ENCODE measurements at places on chromosomes 2 and 18. TPM values are rescaled to one million over a fixed set of nuclear protein-coding genes. Genes with fewer than 3 reads are reported as not detected.
A peak's percentile ranks its signal among the peaks of the same experiment; 100 is the strongest.

Gene SEMA4C
- 13.1 TPM for total RNA-seq

Gene KCNG3
- total RNA-seq = not detected

Gene ABHD1
- total RNA-seq = not detected

Gene ZFAND2B
- 24.0 TPM for total RNA-seq

Gene TRIP12
- 256 TPM for total RNA-seq

DNA sequence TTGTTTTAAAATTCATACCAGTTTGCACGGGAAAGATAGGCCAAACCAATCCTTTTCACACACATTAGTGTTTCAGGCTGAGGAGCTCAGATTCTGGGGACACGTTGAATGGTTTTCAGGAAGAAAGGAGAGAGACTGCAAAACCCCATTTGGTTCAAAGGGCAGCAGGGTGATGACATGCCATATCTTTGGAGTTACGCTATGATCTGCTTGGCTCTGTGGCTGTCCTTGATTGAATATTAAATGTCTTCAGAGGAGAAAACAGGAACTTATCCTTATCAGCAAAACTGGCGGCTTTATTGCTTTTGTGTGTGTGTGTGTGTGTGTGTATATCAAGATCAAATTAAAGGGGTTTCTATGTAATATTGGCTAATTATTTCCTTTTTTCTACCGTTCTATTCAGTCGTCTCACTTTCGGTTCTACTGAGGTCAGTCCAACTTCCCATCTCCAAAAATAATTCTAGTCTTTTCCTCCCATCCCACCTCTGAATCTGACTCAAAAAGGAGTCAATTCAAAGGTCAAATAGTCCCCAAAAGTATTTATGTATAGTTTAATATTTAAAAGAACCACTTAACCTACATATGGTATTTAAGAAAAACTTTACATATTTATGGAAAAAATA lies 292.9 kb upstream of the CCDC68 start:
- H3K27me3 ChIP-seq = no peaks in the 10 kb centered on the region
- peaks cover 24% of the 10 kb centered on the region for H3K36me3 ChIP-seq
- no peak overlapping the region for H3K4me3 ChIP-seq

- H3K36me3 ChIP-seq = no peaks in the 10 kb centered on the region
- H3K27me3 ChIP-seq = no peaks in the 10 kb centered on the region
- H3K4me1 ChIP-seq = no peaks in the 10 kb centered on the region
Observed at GRCh38 chr2:96773922-96774321, 13.2 kb downstream of the CNNM4 start.

GRCh38 chr18:46718501-46719341 lies 38.1 kb downstream of the ST8SIA5 start:
- H3K36me3 ChIP-seq = no peaks in the 10 kb centered on the region
- peak; percentile 89 for DNase-seq
- peaks cover 5% of the 10 kb centered on the region for H3K27me3 ChIP-seq
- H3K27ac ChIP-seq = peak overlapping the region; percentile 54

- no peaks in the 10 kb centered on the region for H3K4me1 ChIP-seq
- peaks cover 6% of the 10 kb centered on the region for H3K27me3 ChIP-seq
- H3K27ac ChIP-seq = no peak overlapping the region
- H3K36me3 ChIP-seq = no peaks in the 10 kb centered on the region
Observed at GRCh38 chr2:20378891-20379519, 28.4 kb upstream of the PUM2 start.

DNA sequence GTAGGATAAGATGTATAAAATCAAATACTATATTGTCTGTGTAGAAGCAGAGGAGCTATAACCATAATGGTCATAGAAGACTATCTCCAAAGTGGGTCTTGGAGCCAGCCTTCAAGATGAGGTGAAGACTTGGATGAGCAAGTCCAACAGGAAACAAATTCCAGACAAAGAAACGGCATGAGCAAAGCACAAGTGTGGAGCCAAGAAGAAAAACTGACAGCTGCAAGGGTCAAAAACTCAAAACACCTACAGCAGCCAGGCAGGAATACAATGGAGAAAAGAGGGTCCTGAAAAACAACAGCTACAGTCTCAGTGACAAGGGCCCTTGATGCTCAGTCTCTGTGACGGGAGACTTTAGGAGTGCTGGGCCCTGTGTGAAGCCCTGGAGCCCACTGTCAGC lies 102.4 kb downstream of the STK39 start:
- no peaks in the 10 kb centered on the region for H3K36me3 ChIP-seq
- H3K27me3 ChIP-seq = no peaks in the 10 kb centered on the region
- DNase-seq = no peak

DNA sequence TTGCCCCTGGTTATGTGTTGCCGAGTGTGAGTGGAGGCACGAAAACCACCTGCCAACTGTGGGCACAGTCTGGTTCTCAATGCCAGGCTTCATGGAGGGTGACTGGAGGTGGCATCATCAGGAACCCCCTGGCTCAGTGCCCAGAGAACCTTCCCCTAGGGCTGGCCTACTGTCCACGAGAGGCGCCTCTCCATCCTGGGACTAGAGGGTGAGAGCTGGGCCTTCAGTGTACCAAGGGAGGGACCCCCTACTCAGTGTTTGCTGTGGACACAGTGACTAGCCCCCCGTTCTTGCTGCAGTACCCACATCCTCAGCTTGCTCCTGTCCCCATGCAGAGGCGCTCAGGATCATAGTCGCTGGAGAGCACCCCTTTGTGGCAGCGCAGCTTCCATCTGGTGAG lies 202.6 kb downstream of the HDAC4 start:
- no peak overlapping the region for H3K4me3 ChIP-seq
- H3K36me3 ChIP-seq = no peaks in the 10 kb centered on the region
- DNase-seq = no peak
- H3K27me3 ChIP-seq = no peaks in the 10 kb centered on the region
- H3K27ac ChIP-seq = no peak overlapping the region

- H3K27me3 ChIP-seq = no peaks in the 10 kb centered on the region
- no peak for DNase-seq
- no peaks in the 10 kb centered on the region for H3K4me1 ChIP-seq
- H3K27ac ChIP-seq = no peak overlapping the region
- H3K4me3 ChIP-seq = no peak overlapping the region
Observed at GRCh38 chr2:72710418-72711152, 115.2 kb downstream of the EXOC6B start.
